Activated effector memory CD4-positive, alpha-beta T cell treated with Interleukin-2 at 50 U/mL for 16 hours (primary cell): ENCODE measurements at places on chromosomes 2 and 18.

DNA sequence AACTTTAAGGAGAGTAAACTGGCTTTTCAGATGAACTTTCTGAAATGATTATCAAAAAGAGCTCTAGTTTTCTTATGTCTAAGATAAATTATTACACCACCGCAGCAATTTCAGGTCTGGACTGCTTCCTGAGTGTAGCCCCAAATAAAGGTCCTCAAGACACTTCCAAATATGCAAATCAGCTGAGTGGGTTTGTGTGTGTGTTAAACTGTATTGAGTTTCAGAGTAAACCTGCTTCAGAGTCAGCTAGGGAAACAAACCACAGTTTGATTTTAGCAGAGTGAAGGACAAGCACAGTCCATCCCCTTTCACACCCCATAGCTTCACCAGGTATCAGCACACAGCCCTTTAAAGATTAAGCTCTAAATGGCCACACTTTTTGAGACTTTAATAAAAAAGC lies 168.7 kb downstream of the NRXN1 start:
- DNase-seq = no peak

DNA sequence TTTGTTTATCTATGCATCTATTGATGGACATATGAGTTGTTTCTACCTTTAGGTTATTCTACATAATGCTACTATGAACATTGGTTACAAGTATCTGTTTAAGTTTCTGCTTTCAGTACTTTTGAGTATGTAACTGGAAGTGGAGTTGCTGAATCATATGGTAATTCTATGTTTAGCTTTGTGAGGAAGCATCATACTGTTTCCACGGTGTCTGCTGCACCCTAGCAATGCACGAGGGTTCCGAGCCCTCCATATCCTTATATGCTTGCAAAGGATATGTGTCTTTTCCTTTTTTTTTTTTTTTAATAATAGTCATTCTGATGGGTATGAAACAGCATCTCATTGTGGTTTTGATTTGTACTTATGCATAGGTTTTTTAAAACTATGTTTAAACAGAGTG lies 83.7 kb downstream of the FMNL2 start:
- DNase-seq = no peak

DNA sequence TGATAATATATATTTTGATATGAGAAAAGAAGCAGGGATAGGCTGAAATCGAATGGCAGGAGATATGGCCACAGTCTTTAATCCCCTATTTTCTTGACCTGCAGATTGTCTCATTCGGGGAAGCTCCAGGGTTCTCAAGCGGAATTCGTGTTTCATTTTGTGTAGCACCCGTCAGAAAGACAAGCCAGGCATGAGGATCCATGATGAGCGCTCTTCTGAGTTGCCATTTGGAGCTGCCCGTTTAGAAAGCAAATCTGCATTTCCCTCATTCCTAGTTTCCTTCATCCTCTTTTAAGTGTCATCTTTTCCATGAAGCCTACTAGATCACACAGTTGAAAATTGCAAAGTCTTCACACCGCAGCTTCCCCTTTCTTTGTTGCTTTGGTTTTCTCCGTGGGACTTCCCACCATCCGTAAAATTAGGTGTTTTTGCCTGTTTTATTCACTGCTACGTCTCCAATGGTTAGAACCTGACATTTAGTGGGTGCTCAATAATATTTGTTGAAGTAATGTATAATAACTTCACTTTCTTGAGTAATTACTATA lies 16.9 kb downstream of the HNMT start:
- DNase-seq = no peak

GRCh38 chr2:12816379-12817306 lies 99.9 kb downstream of the TRIB2 start:
- no peak for DNase-seq

DNA sequence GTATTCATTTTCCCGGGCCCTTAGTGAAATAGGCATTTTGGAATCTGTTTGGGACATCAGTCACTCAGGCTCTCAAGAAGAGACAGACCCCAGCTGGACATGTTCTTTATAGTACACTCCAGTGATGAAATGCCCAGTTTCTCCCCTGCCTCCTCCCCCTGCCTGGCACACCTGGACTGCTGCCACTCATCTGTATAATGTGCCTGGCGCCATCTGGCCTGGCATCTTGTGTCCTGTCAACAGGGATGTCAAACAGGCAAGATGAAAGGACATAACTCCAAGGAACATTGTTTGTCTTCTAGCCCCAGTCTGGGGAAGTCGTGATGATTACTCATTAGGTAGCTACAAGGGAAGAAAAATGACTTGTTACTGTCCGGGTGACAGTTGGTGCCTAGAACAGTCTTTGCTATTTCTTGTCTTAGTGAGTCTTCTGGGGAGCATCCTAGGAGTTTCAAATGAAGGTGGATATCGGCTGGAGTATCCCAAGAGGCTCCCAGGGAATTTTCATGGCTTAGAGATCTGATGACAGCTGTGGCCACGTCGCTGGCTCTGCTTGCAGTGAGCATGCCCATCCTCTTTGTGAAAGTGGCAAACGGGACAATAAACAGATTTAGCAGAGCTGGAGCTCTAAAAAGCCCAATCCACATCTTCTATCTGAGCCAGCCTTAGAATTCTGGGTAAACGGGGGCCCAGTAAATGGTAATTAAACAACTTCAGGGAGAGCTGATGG lies 153.6 kb downstream of the ALK start:
- DNase-seq = no peak

DNA sequence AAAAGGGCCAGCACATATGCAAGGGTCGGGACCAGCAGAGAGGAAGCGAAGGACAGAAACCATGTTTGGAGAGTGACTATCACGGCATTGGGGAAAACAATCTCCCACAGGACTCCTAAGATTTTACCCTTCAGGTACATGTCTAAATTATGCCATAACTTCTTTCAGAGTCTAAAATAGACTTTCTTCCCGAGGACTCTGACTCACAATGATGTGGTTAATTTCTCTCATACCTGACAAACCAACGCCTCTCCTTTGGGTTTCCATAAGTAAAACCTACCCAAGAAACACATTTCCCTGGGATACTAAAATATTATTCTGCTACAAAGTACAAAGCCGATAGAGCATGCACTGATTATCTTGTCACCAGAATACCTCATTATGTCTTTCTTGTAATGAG lies 127.8 kb upstream of the NETO1 start:
- no peak for DNase-seq

GRCh38 chr2:25251422-25252273 lies 83.3 kb upstream of the POMC start:
- peak; percentile 26 for DNase-seq

GRCh38 chr2:120539937-120540718 lies 194.2 kb downstream of the INHBB start:
- no peak for DNase-seq
